HepG2 (cell line): ENCODE measurements at places on chromosomes 2 and 18.

DNA sequence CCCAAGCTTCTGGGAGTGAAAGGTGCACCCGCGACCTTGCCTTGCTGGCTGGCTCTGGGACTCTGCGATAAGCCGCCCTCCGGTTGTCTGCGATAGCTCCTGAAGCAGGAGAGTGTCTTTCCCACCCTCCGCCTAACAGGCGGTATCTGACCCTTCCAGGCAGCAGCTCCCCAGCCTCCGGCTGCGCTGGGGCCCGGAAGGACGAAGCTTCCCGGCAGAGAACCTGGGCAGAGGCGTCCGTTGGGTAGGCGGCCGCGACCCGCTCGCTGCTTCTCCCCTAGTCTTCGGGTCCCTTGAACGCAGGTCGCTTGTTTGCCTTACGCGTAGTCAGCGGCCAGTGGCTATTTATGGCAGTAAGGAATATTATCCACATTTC lies 446 bp upstream of the RHBDD1 start:
- DNase-seq, result no peak

DNA sequence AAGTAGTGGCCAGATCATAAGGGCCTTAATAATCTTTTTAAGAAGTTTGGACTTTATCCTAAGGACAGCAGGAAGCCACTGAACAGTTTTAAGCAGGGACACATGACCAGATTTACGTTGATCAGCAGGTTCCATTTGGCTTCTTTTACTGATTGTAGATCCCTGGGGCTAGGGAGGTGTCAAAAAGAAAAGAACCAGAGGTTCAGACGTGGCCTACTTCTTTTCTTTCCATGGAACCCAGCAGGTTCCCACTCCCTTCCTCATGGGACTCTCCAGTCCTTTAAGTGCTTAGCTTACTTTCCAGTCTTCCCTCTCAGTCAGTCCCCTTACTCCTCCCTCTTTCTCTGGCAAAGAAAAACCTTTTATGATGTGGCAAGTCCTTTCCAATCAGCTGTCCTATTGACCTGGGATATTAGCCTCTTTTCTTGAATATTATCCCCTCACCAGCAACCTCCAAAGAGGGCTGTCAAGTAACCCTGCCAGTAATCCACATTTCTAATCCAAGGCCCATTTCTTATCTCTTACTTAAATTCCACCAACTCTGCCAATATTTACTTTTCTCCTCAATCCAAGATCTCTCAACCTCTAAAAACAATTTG lies 33.5 kb downstream of the NHEJ1 start:
- DNase-seq, result no peak

GRCh38 chr2:159963700-159964099 lies 98.7 kb downstream of the PLA2R1 start:
- DNase-seq, result no peak

DNA sequence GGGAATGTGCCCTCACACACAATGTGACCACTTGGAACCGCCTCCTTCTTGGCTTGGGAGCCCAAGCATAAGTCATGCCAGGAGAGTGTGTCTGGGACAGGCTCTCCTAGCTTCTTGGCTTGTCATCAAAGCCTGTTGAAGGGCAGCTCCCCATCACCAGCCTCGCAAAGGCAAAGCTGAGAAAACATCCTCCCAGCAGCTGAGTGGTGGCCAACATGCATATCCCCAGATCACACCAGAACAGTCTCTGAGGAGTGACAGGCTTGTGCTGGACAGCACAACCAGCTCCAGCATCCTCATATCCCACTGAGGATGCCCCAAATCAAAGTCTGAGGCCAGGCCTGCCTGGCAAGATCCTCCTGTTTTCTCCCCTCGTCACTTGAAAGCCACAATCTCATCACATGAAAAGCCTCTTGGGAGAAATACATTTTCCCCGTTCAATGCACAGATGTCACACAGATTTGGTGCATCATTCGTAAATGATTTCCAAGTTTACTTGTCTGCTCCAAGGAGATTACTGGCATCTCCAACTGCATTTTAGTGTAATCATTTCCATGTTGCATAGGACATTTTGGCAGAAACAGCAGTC lies 269.3 kb downstream of the TTC32 start:
- no peak for DNase-seq

DNA sequence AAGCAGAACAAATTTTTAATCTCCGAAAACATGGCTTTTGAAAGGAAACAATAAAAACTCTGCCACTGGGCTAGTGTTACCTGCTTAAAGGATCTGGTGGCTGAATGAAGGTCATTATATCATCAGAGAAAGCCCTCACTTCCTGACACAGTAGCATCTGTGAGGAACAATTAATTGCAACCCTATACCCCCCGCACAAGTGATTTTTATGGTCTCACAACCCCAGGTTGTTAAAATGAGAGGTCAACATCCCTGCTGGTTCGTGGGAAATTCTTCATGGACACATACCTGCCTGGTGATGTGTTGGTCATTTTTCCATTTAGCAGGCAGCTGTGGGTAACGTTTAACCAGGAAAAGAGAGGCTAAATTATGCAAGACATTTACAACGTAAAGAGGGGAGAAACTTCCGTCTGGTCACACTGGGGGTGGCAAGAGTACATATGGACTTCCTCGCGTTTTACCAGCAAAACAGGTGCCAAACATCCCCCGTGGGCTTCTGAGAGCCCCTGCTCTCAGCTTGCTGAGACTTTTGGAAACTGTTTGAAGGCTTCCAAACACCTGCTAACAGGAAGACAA lies 29.2 kb downstream of the NIFK start:
- peak; percentile 66 for DNase-seq

DNA sequence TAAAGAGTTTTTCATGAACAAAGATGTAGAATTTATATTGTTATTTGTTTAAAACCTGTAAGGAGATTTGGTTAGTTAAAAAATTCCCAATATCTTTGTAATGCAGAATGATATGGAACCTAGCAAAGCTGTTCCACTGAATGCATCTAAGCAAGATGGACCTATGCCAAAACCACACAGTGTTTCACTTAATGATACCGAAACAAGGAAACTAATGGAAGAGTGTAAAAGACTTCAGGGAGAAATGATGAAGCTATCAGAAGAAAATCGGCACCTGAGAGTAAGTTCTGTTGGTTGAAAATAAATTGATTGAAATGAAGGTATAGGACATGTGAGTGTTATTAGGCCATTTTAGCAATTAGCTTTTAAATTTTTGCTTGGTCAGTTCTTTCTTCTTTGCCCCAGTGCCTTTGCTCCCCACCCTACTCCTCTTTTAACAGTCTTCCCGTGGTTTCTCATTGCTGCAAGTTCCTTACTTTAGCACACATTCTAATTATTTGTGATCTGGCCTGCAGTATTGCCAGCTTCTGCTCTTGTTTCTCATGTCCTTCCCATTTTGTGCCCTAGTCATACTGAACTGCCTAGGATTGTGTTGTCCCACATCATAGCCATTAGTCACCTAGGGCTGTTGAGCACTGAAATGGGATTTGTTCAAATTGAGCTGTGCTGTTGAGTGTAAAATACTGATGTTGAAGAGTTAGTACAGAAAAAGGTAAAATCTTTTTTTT lies 36.6 kb downstream of the VAPA start:
- DNase-seq, result no peak

GRCh38 chr2:31246184-31246852 lies 12.4 kb downstream of the EHD3 start:
- DNase-seq, result no peak

GRCh38 chr2:100776445-100776844 lies 43.5 kb upstream of the NPAS2 start:
- DNase-seq, result no peak

- no peak for DNase-seq
These were observed 88.9 kb downstream of the SOWAHC start for GRCh38 chr2:109703077-109703476.

DNA sequence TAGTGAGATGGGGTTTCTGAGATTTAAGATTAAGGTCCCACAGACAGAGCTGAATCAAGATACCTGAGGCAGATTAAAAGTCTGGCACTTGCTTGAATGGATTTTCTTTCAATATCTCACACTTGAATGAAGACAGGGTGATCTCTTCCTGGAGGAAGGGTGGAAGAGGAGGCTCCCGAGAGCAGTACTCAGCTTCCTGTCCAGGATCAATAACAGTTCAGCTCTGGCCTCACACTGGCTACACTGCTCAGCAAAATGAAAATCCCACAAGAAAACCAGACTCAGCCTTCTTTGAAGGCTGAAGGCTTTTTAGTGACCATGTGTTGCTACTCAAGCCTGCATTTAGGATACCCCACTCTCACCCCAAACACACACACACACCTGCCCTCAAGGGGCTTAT lies 11.1 kb downstream of the ARHGEF33 start:
- DNase-seq, result no peak

DNA sequence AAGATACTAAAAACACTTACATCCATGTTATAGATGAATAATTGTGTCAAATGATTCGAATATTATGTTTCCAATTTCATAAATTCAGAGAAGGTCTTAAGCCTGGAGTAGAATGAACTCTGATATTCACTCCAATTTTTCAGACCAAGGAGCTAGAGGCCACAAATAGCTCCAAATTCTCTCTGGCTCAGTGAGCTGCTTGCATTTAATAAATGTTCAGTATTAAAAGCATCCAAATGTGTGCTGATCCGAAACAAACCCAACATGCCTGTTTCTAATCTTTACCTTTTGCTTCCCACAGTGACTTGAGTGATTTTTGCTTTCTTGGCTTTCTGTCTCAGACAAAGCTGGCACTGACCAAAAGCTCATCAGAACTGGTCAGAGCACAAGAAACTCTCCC lies 291.4 kb downstream of the CCDC85A start:
- no peak for DNase-seq

DNA sequence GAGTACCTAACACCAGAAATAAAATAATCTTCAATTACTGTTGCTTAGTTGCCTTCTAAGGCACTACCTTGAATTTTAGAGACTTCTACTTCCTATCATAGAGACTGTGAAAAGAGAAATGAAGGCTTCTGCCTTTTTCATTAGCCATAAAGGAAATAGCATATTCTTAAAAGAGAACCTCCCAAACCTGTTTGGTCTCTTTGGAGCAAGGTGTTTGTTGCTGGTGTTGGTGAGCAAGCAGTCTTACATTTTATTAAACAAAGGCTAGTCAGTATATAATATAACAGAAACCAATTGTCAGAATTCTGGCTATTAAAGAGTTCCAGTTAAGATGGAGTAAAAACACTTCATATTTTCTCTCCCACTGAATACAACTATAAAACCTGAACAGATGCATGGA lies 116.4 kb downstream of the TAF4B start:
- DNase-seq, result no peak

DNA sequence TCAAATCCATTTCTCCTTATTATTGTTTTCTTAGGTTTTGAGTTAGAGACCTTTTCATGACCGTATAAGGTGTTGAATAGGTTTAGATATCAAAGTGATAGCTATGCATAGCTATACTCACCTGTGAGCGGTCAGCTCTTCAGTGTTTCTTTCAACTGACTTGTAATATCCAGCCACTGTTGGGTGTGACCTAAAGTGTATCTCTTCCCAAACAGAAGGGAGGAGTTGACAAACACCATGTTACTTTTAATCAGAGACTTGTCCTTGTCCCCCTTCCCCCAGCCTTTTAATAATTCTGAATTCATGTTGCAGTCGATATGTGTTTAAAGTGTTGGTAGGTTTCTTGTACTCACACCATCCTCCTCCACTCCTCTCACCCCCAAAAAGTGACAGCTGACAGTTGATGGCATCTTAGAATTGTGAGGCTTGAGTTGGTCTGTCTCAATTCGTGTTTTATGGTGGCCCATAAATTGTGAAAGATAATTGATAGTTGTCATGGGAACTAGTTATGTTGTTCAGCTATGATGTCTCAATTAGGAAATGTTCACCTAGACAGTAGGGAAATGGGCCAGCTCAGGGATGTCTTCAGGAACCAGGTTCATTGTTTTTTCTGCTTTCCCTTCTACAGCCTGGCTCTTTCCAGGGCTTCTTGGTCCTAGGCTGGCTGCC lies 12.0 kb downstream of the NEDD4L start:
- no peak for DNase-seq

DNA sequence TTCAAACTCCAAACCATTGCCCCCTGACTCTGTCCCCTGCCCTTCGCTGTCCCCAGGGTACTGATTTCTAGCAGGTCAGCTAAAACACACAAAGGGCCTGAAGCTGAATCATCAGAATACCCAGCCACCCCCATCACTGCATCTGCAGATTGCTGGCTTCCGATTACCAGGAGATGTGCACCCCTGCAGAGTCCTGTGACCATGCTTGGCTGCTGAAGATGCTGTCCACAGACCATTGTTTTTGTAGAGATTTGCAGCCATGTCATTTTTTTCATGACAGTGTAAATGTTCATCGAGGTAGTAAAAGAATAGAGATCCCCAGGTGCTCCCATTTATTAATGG lies 463.3 kb downstream of the STK39 start:
- no peak for DNase-seq

DNA sequence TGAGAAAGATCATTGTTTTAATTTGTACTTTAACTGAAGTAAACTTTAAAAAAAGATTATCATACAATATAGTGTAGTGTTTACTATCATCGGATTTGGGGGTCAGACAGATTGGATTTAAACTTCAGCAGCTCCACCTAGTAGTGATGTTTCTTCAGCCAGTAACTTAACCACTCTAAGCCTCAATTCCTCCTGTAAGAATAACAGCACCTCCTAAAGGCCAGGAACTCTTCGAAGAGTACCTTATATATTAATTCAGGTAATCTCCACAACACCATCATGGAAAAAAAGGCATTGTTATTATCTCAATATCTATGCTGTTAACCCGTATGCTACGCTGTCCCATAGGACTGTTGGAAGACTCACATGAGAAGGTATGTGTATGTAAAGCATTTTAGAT lies 69.0 kb upstream of the DLGAP1 start:
- no peak for DNase-seq

- DNase-seq, result no peak
These were observed 28.8 kb downstream of the ADCY3 start for GRCh38 chr2:24891201-24891600.

DNA sequence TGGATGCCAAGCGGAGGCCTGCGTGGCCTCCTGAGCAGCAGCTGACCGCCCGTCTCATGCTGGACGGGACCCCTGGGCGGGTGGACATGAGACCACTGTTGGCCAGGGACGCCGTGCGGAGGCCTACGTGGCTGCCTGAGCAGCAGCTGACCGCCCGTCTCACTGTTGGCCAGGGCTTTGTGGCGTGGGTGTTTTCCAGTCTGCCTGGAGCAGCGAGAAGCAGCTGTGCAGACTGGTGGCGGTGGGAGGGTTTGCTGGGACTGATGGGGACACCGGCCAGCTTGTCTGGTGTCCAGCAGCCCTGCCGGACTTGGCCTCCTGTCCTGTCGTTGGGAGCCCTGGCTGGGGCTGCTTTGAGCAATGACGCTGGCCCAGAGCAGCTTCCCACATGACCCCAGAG lies 5.8 kb upstream of the D2HGDH start:
- no peak for DNase-seq

DNA sequence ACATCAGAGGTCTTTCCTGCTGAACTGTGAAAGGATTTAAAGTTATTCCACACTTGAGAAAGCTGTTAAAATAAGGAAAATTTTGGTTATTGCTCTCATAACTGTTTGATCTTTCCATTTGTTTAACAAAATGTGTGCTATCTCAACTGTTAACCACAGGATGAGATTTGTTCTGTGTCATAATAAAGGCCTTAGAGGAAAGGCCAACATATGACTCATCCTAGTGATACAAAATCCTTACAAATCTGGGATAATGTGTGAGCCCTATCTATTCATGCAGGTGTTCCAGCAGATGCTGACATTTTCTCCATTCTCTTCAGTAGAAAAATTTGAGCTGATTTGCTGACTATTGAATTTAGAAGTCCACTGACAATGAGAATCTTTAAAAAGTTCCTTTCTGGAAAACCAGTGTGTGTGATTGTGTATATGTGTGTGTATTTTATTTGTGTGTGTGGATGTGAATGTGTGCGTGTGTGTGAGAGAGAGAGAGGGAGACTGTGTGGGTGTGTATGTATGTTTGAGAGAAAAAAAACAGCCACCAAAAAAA lies 1111.9 kb upstream of the GYPC start:
- DNase-seq, result no peak

- DNase-seq, result no peak
These were observed 16.6 kb downstream of the CTDP1 start for GRCh38 chr18:79695856-79696850.
